ENCODE measurements at places on chromosomes 6 and 20.
A peak's percentile ranks its signal among the peaks of the same experiment; 100 is the strongest.

DNA sequence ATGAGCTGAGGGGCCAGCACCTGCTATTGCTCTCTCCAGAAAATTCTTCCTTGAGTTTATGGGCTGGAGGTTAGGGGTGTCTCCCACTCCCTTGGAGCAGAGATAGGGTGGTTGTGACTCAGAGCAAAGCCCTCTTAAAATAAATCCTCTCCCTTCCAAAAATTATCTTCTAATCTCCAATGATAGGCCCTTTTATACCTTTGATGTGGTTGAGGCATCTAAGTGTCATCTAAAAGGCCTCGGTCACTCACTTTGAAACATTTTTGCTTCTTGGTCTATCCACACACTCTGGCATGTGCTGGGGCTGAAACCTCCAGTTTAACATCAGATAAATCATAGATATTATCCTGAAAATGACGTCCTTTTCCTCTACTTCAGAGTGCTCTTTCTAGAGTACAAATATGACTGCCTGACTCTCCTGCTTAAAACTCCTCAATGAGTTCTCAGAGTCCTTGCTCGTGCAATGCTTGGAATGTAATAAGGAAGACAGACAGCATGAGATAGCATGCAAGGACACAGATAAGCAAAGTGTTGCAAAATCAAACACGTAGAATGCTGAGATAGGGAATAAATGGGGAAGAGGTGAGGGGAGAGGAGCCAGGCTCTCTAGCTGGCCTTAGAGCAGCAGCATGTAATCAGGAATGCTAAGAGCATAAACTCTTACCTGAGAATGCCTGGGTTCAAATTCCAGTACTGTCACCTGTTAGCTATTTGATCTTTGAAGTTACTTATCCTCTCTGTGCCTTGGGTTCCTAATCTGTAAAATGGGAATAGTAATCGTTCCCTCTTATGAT is 374.1 kb upstream of the CITED2 start:
- DNase-seq: no peak

DNA sequence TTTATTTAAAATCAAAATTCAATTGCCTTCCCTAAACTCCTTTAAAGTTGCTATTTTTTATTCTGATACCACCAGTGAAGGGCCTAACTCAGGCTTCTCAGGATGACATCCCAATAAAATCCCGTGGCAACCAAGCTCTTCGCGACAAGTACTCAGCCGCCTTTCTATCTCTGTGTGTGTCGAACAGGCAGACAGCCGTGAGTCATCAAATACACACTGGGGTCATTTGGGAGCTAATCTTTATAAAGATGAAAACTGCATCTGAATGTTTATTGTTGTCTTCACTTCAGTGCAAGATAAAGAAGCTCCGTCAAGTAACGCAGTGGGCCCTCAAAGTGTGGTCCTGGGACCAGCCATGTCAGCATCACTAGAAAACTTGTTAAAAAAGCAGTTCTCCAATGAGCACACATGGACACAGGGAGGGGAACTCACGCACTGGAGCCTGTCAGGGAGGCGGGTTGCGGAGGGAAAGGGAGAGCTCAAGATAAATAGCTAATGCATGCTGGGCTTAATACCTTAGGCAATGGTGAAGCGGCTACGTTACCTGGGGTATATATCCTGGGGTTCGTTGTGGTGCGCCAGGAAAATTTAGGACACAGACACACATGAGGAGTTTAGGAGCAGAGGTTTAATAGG is 119.3 kb downstream of the RNF144B start:
- no peak for DNase-seq

DNA sequence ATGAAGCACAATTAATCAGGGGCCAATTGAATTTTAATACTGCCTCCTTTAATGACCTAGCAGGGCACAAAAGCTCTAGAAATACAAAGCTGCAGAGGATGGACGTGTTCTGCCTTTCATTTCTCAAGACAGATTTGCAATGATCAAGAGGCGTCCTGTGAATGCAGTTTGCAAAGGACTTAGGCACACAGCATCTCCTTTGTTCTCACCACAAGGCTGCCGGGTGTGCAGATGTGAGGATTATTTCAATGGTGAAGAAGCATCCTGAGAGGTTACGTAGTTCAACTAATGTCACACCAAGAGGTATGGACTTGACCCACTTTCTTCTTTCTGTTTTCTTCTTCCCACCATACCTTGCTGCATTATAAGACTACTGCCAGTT is 42.9 kb upstream of the SPTLC3 start:
- DNase-seq: no peak

- no peak for DNase-seq
These were observed 11.8 kb downstream of the FRMD1 start for GRCh38 chr6:168067081-168067759.

GRCh38 chr6:9463311-9463710 is 951.6 kb downstream of the TFAP2A start:
- DNase-seq: no peak

DNA sequence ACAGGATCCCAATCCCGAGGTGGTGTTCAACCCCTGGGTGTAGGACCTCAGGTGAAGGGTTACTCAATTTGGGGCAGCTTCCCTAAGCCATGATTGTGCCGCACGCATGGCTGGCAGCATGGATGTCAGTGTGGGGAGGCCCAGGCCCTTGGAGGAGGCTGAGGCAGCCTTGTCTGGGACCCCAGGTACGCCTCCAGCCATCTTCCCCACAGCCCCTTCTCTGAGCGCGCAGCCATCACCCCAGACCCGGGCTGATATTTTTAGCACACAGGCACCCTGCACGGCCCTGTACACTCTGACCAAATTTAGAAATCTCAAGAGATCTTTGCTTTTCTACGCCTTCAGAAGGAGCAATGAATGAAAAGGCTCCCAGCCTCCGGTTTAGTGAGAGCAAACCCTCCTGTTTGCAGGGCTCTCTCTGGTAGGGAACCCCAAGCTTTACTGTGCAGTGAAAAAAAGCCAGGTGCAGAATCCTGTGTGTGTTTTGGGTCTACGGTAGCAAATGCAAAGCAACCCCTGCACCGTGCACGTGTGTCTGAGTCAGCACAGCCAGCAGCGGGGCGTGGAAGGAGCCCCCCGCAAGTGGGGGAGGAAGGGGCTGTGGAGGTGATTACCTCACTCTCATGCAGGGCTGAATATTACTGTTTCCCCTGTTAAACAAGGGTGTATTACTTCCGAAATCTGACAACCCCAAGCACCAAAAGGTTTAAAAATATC is 44.3 kb downstream of the CTCFL start:
- peak; percentile 55 for DNase-seq

- no peak for DNase-seq
These were observed 105.8 kb upstream of the SUPT3H start for GRCh38 chr6:45483501-45483900.

- no peak for DNase-seq
These were observed 26.2 kb downstream of the HDAC2 start for GRCh38 chr6:113944701-113945100.
